Stimulated activated CD4-positive, alpha-beta T cell treated with anti-CD3 and anti-CD28 coated beads, TNF-alpha, amount 100 ng/mL, for 24 hours (primary cell): ENCODE measurements at places on chromosomes 11 and 22.

- DNase-seq: no peak
Measured at GRCh38 chr22:41875531-41876270, 39.2 kb downstream of the SHISA8 start.

GRCh38 chr11:1220941-1221721 is 1.7 kb upstream of the MUC5B start:
- no peak for DNase-seq

- no peak for DNase-seq
Measured at GRCh38 chr11:78820741-78821140, 246.1 kb upstream of the NARS2 start.

DNA sequence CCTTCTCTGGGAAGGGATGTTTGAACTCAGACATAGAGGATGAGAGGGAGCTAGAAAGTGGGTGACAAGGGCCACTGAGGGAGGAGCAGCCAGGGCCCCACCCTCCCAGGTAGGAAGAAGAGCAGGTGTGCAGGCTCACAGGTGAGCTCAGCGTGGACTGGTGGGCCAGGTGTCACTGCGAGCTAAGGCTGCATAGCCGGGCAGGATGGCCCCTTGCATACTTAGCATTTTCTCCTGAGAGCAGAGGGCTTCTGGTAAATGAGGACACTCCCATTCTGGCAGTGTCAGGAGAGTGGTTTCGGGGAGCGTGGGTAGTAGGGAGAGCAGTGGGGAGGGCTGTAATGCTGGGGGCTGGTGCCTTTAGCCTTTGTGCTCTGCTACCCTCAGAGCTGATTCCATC is 843.4 kb downstream of the TBC1D22A start:
- DNase-seq: no peak

- no peak for DNase-seq
Measured at GRCh38 chr11:31443802-31444201, 65.6 kb downstream of the IMMP1L start.

GRCh38 chr11:20259506-20259905 is 99.2 kb upstream of the DBX1 start:
- no peak for DNase-seq

GRCh38 chr11:10503777-10504480 is 37.1 kb downstream of the RNF141 start:
- no peak for DNase-seq

DNA sequence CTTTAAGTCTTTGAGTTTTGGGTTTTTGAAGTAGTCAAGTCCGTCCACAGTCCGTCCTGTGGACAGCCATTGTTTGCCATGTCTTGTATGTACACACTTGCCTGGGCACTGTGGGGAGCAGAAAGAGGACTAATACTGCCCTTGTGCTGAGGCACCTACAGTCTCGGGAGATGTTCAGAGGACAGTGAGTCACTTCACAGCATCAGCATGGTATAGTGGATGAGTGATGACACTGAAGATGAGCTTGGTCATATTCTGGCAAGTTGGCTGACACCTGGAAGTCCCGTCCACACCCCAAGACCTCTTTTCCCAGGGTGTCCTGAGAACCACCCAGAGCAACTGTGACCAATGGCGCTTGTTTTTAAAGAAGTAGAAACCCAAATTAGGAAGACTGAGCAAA is 29.2 kb downstream of the NF2 start:
- DNase-seq: no peak

DNA sequence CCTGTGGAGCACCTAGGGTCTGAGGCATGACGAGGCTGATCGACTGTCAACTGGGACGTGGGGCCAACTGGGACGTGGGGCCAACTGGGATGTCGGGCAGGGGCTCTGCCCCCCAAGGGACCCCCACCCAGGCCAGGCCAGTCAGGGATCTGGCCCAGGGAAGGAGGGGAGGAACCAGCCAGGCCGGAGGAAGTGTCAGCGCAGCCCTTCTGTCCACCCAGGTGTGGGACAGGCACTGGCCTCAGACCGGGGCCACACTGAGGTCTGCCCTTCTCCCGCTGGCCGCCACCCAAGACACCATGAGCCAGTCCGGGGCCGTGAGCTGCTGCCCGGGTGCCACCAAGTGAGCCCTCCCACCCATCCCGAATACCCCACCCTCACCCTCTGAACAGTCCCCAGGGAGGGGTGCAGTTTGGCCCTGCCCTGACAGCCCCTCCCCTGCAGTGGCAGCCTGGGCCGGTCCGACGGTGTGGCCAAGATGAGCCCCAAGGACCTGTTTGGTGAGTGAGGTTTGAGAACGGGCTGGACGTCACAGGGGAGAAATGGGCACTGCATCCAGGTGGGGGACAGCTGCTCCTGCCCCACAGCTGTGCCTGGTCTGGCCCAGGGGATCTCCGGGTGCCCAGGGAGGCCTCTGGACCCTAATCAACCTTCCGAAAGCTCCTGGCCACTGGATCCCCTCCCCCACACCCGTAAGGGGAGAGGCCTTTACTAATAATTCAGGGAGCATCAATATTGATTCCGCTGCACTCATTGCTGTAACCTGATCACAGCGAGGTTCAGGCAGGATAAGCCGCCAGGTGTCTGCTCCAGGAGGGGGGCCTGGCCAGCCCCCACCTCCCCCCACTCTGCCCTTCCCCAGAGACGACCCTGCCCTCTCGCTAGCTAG is 3.3 kb downstream of the EPS8L2 start:
- DNase-seq: no peak

- DNase-seq: no peak
Measured at GRCh38 chr11:17639781-17640180, 79.6 kb upstream of the MYOD1 start.

- no peak for DNase-seq
Measured at GRCh38 chr11:1121813-1122663, 35.7 kb upstream of the MUC5AC start.

GRCh38 chr11:65695459-65696241 is 16.4 kb upstream of the KAT5 start:
- no peak for DNase-seq

DNA sequence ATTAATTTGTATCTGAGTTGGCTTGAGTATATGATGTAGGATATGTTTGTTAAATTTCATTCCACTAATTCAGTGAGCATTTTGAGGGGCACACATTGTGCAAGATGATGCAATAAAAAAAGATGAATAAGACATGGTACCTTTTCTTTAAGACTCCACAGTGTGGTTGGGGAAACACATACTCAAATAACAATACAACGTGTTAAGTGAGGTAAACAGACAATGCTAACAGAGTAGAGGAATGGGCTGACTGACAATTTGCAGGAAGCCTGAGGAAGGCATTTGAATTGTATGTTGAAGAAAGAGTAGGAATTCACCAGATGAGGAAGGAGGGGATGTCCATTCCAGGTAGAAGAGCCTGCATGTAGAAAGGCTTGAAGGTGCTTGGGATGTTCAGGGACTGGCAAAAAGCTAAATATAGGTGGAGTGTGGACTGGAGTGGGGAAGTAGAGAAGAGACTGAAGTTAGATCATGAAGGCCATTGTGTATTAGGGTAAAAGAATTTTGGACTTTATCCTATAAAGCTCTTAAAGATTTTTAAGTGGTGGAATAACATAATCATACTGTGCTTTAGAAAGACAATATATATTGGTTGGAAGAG is 6.8 kb downstream of the RNF169 start:
- DNase-seq: no peak

- DNase-seq: no peak
Measured at GRCh38 chr22:38346506-38346905, 29.3 kb upstream of the CSNK1E start.

DNA sequence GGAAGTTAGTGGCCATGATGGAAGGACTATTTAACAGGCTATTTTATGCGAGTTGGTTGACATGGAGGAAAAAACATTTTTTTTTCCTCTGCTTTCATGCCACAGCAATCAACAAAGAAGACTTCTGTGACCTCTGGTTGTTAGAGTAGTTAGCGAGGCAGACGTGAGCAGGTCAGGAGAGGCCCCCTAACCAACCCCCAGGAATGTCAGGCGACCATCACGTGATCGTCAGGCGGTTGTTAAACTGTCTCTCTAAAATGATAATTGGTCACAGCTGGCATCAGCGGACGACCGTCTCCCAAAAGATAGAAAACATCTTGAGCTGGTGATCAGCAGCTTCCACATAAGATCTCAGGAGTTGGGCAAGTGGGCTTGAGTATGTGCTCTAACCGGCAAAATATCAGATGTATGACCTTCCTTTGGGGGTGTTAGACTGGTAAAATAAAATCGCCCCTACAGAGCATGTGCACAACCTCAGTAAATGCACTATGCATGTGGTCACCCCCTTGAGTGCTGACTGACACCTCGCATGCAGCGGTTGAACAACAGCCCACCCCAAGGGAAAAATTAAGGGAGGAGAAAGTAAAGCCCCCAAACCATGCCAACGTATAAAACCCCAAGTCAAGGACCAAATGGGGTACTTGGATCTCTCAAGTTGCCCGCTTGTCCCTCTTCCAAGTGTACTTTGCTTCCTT is 20.9 kb upstream of the NARS2 start:
- DNase-seq: no peak

GRCh38 chr22:23263651-23264555 is 83.6 kb downstream of the BCR start:
- DNase-seq: no peak

- DNase-seq: no peak
Measured at GRCh38 chr22:27152033-27152432, 494.6 kb downstream of the MIAT start.

DNA sequence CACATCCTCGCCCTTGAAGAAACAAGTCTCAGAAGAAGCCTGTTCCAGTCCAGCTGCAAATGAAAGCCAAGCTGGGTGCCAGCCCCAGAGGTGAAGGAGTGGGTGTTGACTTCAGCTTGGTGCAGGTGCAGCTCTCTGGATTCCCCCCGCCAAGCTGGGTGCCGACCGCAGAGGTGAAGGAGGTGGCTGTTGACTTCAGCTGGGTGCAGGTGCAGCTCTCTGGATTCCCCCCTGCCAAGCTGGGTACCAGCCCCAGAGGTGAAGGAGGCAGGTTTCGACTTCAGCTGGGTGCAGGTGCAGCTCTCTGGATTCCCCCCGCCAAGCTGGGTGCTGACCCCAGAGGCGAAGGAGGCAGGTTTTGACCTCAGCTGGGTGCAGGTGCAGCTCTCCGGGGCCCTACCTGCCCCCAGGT is 1234.0 kb downstream of the TBC1D22A start:
- DNase-seq: no peak

GRCh38 chr22:21936151-21936775 is 16.4 kb downstream of the PPM1F start:
- DNase-seq: no peak

DNA sequence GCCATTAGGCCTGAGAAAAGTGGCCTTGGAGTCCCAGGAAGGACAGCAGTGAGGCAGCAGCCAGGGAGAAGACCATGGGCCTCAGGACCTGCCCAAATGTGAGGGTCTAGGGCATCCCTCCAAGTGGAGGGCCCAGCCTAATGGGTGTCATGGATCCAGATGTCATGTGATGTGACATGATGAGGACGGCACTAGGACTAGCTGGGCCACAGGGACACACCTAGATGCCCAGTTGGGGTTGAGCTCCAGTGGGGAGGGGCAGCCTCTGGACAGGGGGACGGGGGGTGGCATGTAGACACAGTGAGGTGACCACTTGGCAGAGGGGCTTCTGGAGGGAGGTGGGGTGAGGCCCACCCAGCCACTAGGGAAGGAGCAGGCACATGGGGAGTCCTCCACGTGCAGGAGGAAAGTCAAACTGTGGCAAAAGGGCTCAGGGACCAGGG is 5.4 kb downstream of the SCARF2 start:
- DNase-seq: no peak

GRCh38 chr11:74695705-74696280 is 35.4 kb downstream of the CHRDL2 start:
- DNase-seq: no peak

DNA sequence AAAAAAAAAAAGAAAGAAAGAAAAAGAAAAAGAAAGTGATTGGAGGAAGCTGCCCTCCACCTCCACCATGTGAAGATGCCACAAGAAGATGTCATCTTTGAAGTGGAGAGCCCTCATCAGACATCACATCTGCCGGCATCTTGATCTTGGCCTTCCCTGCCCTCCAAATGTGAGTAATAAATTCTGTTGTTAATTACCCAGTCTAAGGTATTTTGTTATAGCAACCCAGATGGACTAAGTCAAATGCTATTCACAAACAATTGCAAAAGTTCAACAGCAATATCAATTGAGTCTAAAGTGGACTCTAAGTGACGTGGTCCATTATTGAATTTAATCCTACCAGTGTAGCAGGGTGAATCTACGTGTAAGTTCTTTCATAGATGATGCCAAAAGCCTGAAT is 55.9 kb upstream of the NUP160 start:
- DNase-seq: no peak

GRCh38 chr11:78214331-78215194 is 25.8 kb downstream of the USP35 start:
- no peak for DNase-seq

GRCh38 chr11:2987881-2988861 is 4.0 kb downstream of the NAP1L4 start:
- DNase-seq: no peak

DNA sequence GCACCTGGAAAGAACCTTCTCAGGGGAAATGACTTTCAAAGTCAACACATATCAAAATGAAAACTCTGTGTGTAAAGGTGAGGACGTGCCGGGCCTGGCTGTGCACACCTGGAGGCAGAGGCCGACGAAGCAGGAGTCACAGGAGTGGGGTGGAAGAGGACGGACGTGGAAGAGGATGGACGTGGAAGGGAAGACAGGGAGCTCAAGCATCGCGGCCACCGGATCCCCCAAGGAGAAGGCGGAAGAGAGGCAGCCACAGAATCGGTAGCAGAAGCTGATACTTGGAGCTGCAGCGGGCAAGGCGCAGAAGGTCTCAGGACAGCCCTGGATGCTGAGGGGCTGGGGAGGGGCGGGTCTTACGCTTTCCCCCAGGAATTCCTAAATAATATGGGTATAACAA is 519.8 kb downstream of the BRD1 start:
- DNase-seq: no peak

GRCh38 chr22:21642584-21643448 is 714 bp downstream of the SDF2L1 start:
- DNase-seq: peak; percentile 66

GRCh38 chr11:11370255-11370961 is 17.4 kb upstream of the CSNK2A3 start:
- DNase-seq: no peak

GRCh38 chr11:115408036-115408921 is 95.9 kb downstream of the CADM1 start:
- no peak for DNase-seq

- DNase-seq: peak; percentile 50
Measured at GRCh38 chr11:69352715-69353319, 58.9 kb downstream of the MYEOV start.

GRCh38 chr11:4491878-4492606 is 9.6 kb downstream of the OR52K1 start:
- no peak for DNase-seq

- DNase-seq: no peak
Measured at GRCh38 chr11:62131170-62131464, 7.3 kb downstream of the INCENP start.
